ENCODE measurements at places on chromosomes 2 and 18. TPM values are rescaled to one million over a fixed set of nuclear protein-coding genes. Genes with fewer than 3 reads are reported as not detected.

CXCR1 gene
- 0.53 TPM for total RNA-seq

RFX8 gene
- total RNA-seq, result 2.2 TPM

ACP1 gene
- total RNA-seq, result 93.7 TPM

KLHL14 gene
- not detected for total RNA-seq

XDH gene
- not detected for total RNA-seq

RELCH gene
- 32.8 TPM for total RNA-seq

- no peaks in the 10 kb centered on the region for H3K27me3 ChIP-seq
- no peaks in the 10 kb centered on the region for H3K36me3 ChIP-seq
- no peak overlapping the region for H3K27ac ChIP-seq
These were observed 31.3 kb downstream of the EXOC6B start for GRCh38 chr2:72794572-72794971.

DNA sequence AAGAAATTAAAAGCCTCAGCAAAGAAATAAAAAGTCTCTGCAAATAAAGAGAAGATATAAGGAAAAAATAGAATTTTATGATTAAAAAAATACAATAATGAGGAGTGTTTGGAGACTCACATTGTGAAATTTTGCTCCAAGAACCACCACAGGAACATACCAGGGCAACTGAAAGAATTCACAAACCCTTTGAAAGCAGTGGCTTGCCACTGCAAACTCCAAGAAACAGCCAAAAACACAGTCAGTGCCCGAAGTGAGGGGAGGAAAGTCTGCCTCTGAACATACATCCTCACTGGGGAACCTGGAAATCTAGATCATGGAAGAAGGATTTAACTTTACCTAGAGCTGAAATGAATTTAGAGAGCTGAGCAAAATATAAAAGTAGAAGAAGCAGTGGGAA, 33.1 kb downstream of the EVA1A start:
- H3K4me1 ChIP-seq, result no peaks in the 10 kb centered on the region
- H3K4me3 ChIP-seq, result no peak overlapping the region
- no peak for DNase-seq
- H3K36me3 ChIP-seq, result no peaks in the 10 kb centered on the region
- peaks cover 10% of the 10 kb centered on the region for H3K27me3 ChIP-seq

DNA sequence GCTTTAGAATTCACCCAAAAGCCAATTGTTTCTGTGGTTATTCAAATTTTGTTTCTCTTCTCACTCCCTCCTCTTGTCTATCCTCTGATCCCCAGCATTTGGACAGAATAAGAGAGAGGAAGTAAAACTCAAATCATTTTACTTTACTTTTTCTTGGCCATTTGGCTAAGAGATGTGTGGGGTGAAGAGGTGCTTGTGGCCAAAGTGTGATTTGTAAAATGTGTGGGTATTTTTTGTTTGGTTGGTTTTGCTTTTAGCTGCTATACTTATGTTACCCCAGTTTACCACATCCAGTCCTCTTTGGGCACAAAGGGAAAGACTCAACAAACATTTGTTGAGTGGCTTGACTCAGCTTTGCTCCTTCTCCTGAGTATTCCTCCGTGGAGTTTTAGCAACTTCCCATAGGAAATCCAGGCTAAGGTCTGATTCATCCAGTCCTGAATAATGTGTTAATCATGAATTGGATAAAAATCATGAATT, 109.1 kb upstream of the CYP1B1 start:
- no peaks in the 10 kb centered on the region for H3K36me3 ChIP-seq
- no peak overlapping the region for H3K27ac ChIP-seq
- H3K27me3 ChIP-seq, result peaks cover 37% of the 10 kb centered on the region
- peak; percentile 26 for DNase-seq
- H3K4me3 ChIP-seq, result peak overlapping the region; percentile 15
- peaks cover 27% of the 10 kb centered on the region for H3K4me1 ChIP-seq

GRCh38 chr2:226414335-226414734, 385.3 kb downstream of the IRS1 start:
- no peak for DNase-seq
- peaks cover 2% of the 10 kb centered on the region for H3K27me3 ChIP-seq
- H3K4me3 ChIP-seq, result no peak overlapping the region
- no peak overlapping the region for H3K27ac ChIP-seq
- no peaks in the 10 kb centered on the region for H3K36me3 ChIP-seq

DNA sequence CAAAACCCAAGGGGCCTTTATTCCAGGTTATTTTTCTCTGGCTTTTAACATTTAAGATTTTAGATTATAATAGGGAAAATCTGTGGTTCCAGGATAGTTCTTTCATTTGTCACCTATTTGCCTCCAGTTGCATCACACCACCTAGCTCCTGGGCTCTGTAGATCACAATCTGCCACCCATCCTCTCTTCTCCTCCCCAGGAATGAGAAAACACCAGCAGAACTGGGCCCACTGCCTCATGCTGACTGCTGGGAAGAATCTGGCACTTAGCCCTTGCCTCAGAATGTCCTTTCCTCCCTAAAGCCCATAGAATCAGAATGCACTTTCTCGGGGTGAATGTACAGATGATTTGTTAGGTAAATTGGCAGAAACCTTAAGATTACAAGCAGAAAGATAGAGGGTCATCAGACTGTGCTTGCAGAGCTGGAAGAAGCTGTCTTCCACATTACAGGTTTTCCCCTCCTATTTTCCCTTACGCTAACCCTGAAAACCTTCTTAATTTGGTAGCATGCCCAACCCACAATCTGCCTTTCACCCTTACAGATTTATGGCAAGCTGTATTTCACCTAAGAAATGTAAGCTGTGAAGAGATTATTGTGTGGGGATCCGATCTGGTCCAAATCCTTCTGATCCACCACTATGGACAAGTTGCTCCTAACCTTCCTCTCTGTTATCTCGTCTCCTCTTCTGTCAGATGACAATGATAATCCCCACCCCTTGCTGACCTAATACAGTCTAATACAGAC, 72.6 kb downstream of the LRRC30 start:
- H3K4me1 ChIP-seq, result no peaks in the 10 kb centered on the region
- H3K4me3 ChIP-seq, result no peak overlapping the region
- H3K27me3 ChIP-seq, result no peaks in the 10 kb centered on the region
- no peak overlapping the region for H3K27ac ChIP-seq
- H3K36me3 ChIP-seq, result no peaks in the 10 kb centered on the region

DNA sequence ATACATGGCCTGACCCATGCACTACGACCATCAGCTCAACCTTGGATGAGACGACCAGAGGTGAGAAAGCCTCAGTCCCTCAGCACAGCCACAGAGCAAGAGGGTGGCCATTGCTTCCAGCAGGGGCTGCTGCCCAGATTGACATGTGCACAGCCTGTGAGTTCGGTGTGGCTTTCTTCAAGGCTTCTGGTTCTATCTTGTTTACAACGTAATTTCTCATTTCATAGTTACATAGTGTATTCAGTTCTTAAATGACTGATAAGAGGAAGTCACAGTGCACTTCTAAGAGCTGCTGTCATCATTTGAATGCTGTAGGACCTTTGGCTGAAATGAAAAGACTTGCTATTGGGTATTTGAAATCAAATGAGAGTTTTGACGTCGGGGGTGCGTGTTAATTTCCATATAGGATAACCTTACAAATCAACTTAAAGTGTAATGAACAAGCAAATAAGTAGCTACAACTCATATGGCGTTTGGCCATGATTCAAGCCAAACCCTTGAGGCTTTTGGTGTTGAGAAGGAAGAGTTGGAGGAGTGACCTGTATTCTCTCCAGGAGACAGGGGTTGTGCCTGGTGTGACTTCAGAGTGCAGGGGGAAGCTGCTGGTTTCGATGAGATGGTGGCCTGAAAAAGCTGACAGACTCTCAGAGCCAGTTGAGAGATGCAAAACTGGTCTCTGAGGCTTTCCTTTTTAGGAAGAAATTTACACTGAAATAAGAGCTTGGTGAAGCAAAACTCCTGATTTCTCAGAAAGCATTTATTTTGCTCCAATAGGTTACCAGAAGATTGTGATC, 51.0 kb downstream of the TSHZ1 start:
- no peak for DNase-seq
- H3K36me3 ChIP-seq, result no peaks in the 10 kb centered on the region
- no peaks in the 10 kb centered on the region for H3K27me3 ChIP-seq
- H3K4me3 ChIP-seq, result no peak overlapping the region
- H3K4me1 ChIP-seq, result peaks cover 3% of the 10 kb centered on the region

DNA sequence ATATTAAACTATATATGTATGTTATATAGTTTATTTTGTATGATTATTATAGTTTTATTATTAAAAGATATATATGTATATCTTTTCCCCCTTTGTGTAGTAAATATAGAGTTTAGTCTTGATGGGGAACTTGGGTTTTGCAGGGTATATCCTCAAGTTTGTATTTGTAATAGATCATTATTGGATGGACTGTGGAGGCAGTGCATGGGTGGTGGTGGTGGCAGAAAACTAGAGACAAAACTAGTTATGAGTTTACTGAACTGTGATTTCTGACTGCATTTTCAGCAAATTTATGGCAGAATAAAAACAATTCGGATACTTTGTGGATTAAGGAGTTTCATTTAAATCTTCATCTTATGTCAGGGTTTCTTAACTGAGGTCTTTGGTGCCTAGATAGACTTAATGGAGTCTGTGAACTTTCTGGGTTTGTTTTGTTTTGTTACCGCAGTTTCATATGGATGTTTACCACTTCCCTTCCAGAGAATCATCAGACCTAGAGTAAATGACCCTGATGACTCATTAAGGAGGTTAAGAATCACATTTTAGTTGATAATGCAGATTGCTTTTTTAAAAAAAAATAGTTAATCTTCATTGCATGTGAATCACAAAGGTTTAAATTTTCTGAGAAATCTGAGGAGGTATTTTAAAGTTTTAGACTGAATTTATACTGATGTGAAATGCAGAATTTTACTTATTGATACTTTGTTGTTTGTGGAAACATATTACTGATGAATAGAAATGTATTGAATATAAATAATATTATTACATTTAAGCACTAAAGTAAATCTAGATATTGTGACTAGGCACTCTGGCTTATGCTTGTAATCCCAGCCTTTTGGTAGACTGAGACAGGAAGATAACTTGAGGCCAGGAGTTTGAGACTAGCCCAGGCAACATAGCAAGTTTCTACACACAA, 14.5 kb downstream of the EPC2 start:
- peaks cover 51% of the 10 kb centered on the region for H3K4me1 ChIP-seq
- no peak overlapping the region for H3K4me3 ChIP-seq
- H3K27me3 ChIP-seq, result no peaks in the 10 kb centered on the region
- peak overlapping the region; percentile 14 for H3K27ac ChIP-seq
- DNase-seq, result no peak

- DNase-seq, result no peak
- H3K4me3 ChIP-seq, result no peak overlapping the region
- no peaks in the 10 kb centered on the region for H3K36me3 ChIP-seq
- H3K4me1 ChIP-seq, result no peaks in the 10 kb centered on the region
- no peak overlapping the region for H3K27ac ChIP-seq
These were observed 320.9 kb upstream of the MC4R start for GRCh38 chr18:60693426-60693825.

DNA sequence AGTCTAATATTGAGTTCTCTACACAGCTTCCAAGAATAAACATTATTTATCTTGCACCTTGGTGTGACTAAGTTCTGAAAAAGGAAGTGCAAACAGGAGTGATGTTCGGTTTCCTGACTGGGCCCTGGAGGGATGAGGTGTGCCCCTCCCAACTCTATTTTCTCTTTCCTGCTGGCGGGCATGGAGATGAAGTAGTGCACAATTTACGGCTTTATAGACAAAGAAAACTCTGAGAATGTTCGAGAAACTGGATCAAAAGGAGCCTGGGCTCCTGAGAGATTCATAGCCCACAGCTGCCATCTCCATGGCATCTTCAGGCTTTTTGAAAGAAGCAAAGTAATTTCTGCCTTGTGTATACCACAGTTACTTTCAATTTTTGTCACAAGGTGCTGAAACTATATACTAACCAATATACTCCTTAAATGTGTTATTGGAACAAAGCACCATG, 22.3 kb downstream of the LRATD1 start:
- no peak overlapping the region for H3K4me3 ChIP-seq
- DNase-seq, result no peak
- H3K27me3 ChIP-seq, result no peaks in the 10 kb centered on the region
- no peaks in the 10 kb centered on the region for H3K36me3 ChIP-seq

- no peaks in the 10 kb centered on the region for H3K36me3 ChIP-seq
- no peak for DNase-seq
- H3K4me3 ChIP-seq, result no peak overlapping the region
- H3K27ac ChIP-seq, result no peak overlapping the region
- no peaks in the 10 kb centered on the region for H3K4me1 ChIP-seq
These were observed 25.5 kb upstream of the KCNG2 start for GRCh38 chr18:79772108-79772864.

- no peak overlapping the region for H3K4me3 ChIP-seq
- no peaks in the 10 kb centered on the region for H3K36me3 ChIP-seq
- DNase-seq, result no peak
- H3K27ac ChIP-seq, result no peak overlapping the region
These were observed 479.4 kb upstream of the MYT1L start for GRCh38 chr2:2810504-2810903.

GRCh38 chr2:165016772-165017411, 61.6 kb upstream of the SLC38A11 start:
- H3K4me1 ChIP-seq, result no peaks in the 10 kb centered on the region
- no peaks in the 10 kb centered on the region for H3K36me3 ChIP-seq
- peak; percentile 37 for DNase-seq

DNA sequence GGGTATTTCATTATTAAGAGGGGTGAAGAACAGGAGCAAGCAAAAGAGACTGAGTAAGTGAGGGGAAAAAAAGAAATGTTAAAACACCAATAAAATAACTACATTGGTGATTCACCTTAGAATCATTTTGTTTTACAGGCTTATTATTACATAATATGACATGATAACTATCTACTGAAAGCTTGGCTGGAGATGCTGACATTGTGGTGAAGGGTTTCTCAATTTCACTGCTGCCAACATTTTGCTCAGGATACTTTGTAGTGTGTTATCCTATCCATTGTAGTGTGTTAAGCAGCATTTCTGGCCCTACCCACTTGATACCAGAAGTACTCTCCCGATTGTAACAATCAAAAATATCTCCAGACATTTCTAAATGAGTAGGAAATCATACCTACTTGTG, 1564.6 kb upstream of the NXPH2 start:
- H3K27ac ChIP-seq, result no peak overlapping the region
- H3K4me3 ChIP-seq, result no peak overlapping the region
- no peaks in the 10 kb centered on the region for H3K4me1 ChIP-seq
- no peaks in the 10 kb centered on the region for H3K36me3 ChIP-seq

- no peak overlapping the region for H3K4me3 ChIP-seq
- no peaks in the 10 kb centered on the region for H3K36me3 ChIP-seq
- peaks cover 50% of the 10 kb centered on the region for H3K27me3 ChIP-seq
- H3K4me1 ChIP-seq, result peaks cover 21% of the 10 kb centered on the region
- no peak for DNase-seq
- H3K27ac ChIP-seq, result no peak overlapping the region
These were observed 41.2 kb downstream of the M1AP start for GRCh38 chr2:74606927-74607326.

DNA sequence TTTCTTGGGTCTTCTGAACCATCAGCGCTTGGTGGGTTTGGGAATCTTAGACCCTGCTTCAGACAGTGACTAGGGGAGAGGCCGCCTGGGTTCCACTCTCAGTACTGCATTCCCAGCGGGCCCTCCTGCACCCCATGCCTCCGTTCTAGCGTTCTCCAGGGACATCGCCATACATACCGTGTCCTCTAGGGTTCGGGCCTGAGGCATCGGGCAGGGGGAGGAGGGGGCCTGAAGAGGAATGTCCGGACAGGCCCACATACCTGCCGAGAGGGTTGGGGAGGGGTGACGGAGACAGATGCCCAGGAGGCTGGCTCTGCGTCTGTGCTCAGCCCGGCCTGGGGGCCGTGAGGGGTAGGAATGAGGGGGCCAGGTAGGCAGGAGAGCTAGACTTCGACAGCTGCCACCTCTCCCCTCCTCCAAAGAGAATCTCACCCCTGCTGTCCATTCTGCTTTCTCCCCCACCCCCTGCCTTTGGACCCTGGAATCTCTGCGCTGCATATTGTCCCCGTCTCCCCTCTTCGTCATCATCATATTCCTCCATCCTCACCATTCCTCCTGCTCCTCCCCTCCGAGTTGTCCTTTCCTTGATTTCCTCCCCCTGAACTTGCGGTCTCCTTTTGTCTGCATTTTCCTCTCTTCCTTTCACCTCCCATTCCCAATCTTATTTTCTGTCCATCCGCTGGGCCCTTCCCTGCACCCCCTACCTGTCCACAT, 7.8 kb upstream of the WNT10A start:
- no peak overlapping the region for H3K27ac ChIP-seq
- no peak overlapping the region for H3K4me3 ChIP-seq
